Panc1 (cell line): ENCODE measurements at places on chromosomes 13 and 19. TPM values are rescaled to one million over a fixed set of nuclear protein-coding genes. Genes with fewer than 3 reads are reported as not detected.

GRCh38 chr13:35796623-35797022, 320.1 kb upstream of the MAB21L1 start:
- no peak overlapping the region for H3K4me3 ChIP-seq
- H3K27ac ChIP-seq = no peak overlapping the region
- no peak for DNase-seq
- no peaks in the 10 kb centered on the region for H3K27me3 ChIP-seq
- no peaks in the 10 kb centered on the region for H3K4me1 ChIP-seq

DNA sequence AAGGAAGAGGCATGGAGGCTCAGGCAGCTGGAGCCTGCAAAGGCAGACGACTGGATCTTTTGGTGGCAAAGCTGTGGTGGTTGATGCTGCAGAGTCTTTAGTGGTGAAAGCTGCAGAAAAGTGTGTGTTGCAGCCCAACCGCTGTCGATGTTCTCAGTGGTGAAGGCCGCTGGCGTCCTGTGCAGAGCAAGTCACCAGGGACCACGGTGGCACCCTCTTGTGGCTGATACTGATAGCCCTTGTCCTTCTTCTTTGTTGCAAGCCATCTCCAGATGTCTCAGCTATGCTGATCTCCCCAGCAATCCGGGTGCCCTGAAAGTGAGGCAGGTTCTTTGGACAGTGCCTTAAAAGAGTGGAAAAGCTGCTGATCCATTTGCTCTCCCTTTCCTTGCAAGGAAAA, 610.9 kb upstream of the PCDH9 start:
- no peak overlapping the region for H3K4me3 ChIP-seq
- H3K36me3 ChIP-seq = no peaks in the 10 kb centered on the region
- DNase-seq = no peak
- no peaks in the 10 kb centered on the region for H3K27me3 ChIP-seq
- H3K27ac ChIP-seq = no peak overlapping the region
- no peaks in the 10 kb centered on the region for H3K4me1 ChIP-seq

- peaks cover 18% of the 10 kb centered on the region; the same call in 1 of the 2 replicates for H3K4me1 ChIP-seq
- H3K4me3 ChIP-seq = peak overlapping the region; percentile 6; the same call in 1 of the 2 replicates
- peak overlapping the region; percentile 92 for H3K27ac ChIP-seq
- no peaks in the 10 kb centered on the region for H3K36me3 ChIP-seq
These were observed 2.7 kb upstream of the RAP2A start for GRCh38 chr13:97431171-97431764.

- no peak overlapping the region for H3K27ac ChIP-seq
- H3K4me1 ChIP-seq = no peaks in the 10 kb centered on the region
- no peak overlapping the region for H3K4me3 ChIP-seq
- no peak for DNase-seq
These were observed 11.3 kb downstream of the STAP2 start for GRCh38 chr19:4327252-4327876.

GRCh38 chr19:10290876-10291553, 1.3 kb downstream of the ICAM5 start:
- peaks cover 11% of the 10 kb centered on the region; the same call in 1 of the 2 replicates for H3K4me1 ChIP-seq
- H3K36me3 ChIP-seq = no peaks in the 10 kb centered on the region
- H3K4me3 ChIP-seq = peak overlapping the region; percentile 79
- no peaks in the 10 kb centered on the region for H3K27me3 ChIP-seq
- DNase-seq = no peak
- peak overlapping the region; percentile 79 for H3K27ac ChIP-seq

GRCh38 chr13:22128441-22129408, 457.9 kb downstream of the FGF9 start:
- no peaks in the 10 kb centered on the region for H3K36me3 ChIP-seq
- H3K4me1 ChIP-seq = no peaks in the 10 kb centered on the region
- no peaks in the 10 kb centered on the region for H3K27me3 ChIP-seq

- no peak for DNase-seq
- H3K4me3 ChIP-seq = no peak overlapping the region
- no peaks in the 10 kb centered on the region for H3K36me3 ChIP-seq
- H3K27me3 ChIP-seq = no peaks in the 10 kb centered on the region
- no peaks in the 10 kb centered on the region for H3K4me1 ChIP-seq
These were observed 60.7 kb downstream of the DOCK9 start for GRCh38 chr13:98917116-98917515.

- H3K27me3 ChIP-seq = no peaks in the 10 kb centered on the region
- no peaks in the 10 kb centered on the region for H3K4me1 ChIP-seq
- no peak overlapping the region for H3K4me3 ChIP-seq
- no peak overlapping the region for H3K27ac ChIP-seq
- H3K36me3 ChIP-seq = no peaks in the 10 kb centered on the region
- no peak for DNase-seq
These were observed 2792.1 kb downstream of the PCDH9 start for GRCh38 chr13:64438084-64438483.

DNA sequence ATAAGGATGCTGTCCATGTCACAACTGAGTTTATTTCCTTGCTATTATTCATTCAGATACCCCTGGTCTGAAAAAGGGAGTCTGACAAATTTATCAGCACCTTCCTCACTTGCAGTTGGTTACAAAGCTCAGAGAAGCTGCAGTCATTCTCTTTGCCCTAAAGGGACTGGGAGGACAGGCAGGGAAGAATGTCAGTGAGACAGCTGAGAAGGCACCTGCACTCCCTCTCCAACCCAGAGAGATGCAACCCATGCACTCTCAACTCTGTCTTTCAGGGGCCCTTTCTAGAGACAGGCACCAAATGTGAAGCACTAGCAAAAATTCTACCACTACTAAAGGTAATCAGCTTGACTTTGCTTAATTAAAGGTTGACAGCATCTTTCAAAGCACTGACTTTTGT, 83.3 kb downstream of the CRYL1 start:
- peaks cover 15% of the 10 kb centered on the region for H3K4me1 ChIP-seq
- no peak overlapping the region for H3K4me3 ChIP-seq
- peak overlapping the region; percentile 77 for H3K27ac ChIP-seq
- no peak for DNase-seq
- H3K36me3 ChIP-seq = no peaks in the 10 kb centered on the region

- no peaks in the 10 kb centered on the region for H3K27me3 ChIP-seq
- H3K4me1 ChIP-seq = no peaks in the 10 kb centered on the region
- H3K27ac ChIP-seq = no peak overlapping the region
- H3K36me3 ChIP-seq = no peaks in the 10 kb centered on the region
- DNase-seq = no peak
- no peak overlapping the region for H3K4me3 ChIP-seq
These were observed 85.5 kb downstream of the ELF1 start for GRCh38 chr13:40933508-40934204.

DNA sequence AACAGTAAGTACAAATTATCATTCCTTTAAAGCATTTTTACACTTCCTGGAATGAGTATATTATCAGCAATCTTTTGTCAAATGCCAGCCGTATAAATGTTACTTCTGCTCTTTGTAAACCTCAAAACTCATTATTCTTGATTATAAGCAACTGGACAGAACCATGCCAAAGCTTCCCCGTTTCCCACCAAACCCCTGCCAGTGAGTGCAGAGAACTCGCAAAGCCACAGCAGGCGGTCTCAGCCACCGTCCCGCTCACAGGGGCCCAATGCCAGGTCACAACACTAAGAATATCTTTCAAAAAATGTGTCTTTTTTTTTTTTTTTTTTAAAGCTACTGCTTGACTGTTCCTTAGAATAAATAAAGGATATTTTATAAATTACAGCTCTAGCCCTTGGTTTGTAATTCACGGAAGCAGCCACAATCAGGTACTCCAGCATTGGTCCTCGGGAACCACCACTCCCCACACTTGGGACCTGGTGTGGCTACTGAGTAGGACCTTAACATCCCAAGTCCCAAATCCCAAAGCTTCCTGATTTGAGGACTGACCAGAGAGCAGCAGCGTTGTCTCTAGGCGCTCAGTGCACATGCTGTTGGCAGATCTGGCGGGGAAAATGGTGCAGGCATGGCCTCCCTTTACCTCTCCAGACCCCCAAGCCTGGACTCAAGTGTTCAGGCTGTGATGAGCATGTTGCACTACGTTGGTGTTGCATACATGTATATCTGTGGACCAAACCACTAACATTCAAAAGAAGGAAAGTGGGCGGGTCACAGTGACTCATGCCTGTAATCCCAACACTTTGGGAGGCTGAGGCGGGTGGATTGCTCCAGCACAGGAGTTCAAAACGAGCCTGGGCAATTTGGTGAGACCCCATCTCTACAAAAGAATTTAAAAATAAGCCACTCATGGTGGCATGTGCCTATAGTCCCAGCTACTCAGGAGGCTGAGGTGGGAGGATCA, 19.0 kb downstream of the KCTD15 start:
- no peaks in the 10 kb centered on the region for H3K27me3 ChIP-seq
- H3K27ac ChIP-seq = no peak overlapping the region
- no peak overlapping the region for H3K4me3 ChIP-seq
- no peak for DNase-seq
- H3K36me3 ChIP-seq = no peaks in the 10 kb centered on the region

- H3K27me3 ChIP-seq = no peaks in the 10 kb centered on the region
- DNase-seq = no peak
- no peaks in the 10 kb centered on the region for H3K36me3 ChIP-seq
- no peak overlapping the region for H3K4me3 ChIP-seq
- H3K4me1 ChIP-seq = no peaks in the 10 kb centered on the region
These were observed 157.5 kb downstream of the RGCC start for GRCh38 chr13:41614671-41615527.

DNA sequence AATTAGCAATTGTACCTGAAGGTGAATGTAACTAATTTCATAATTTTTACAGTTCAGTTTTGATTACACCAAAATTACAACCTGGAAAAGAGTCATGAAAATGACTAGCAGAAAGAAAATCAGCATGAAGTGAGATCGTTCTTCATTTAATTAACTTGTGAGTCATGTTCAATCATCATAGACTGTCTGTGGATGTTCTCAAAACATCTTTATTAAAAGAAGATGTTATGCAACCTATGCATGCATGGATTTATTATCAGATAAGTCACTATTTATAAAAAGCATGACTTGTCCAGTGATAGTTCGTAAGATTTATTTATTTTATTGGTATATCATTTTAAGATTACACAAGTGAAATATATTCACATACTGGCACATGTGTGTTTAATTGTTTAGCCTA, 245.9 kb downstream of the ITGBL1 start:
- H3K27ac ChIP-seq = no peak overlapping the region
- H3K27me3 ChIP-seq = no peaks in the 10 kb centered on the region
- DNase-seq = no peak
- H3K36me3 ChIP-seq = no peaks in the 10 kb centered on the region

GRCh38 chr13:23799945-23800344, 89.3 kb downstream of the MIPEP start:
- no peak overlapping the region for H3K27ac ChIP-seq
- H3K27me3 ChIP-seq = no peaks in the 10 kb centered on the region
- no peaks in the 10 kb centered on the region for H3K4me1 ChIP-seq
- DNase-seq = no peak
- no peak overlapping the region for H3K4me3 ChIP-seq

DNA sequence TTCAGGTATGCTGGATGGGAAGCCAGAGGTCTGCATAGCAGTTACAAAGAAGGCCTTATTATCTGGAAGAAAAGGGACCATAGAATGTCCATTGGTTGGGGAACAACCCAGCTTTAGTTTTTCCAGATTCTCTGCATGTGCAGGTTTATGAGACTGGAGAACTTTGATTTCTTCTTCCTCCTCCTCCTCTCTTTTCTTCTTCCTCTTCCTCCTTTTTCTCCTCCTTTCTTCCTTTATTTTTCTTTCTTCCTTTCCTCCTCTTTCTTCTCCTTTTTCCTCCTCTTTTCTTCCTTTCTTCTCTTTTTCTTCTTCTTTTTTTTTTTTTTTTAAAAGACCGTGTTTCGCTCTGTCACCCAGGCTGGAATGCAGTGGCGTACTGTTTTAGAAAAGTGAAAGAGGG, 30.9 kb downstream of the EPN1 start:
- no peaks in the 10 kb centered on the region for H3K4me1 ChIP-seq
- H3K27ac ChIP-seq = no peak overlapping the region
- H3K36me3 ChIP-seq = no peaks in the 10 kb centered on the region
- DNase-seq = no peak
- H3K27me3 ChIP-seq = no peaks in the 10 kb centered on the region
- no peak overlapping the region for H3K4me3 ChIP-seq

DNA sequence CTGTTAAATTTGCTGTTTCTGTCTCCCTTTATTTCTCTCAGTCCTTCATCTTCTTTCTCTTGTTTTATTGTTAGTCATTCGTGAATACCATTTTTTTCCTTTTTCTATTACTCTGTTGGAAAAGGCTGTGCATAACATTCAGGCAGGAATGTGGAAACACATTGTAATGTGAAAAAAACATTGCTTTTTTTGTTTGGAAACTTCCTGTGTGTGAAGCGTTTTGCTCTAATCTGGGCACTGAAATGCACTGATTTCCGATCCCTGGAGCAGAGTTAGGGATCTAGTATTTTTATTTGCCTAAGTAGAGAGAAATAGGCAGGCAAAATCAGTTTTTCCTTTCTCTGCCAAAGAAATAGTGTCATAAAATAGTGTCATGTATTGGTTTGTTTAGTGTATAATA, 155.5 kb downstream of the PCCA start:
- DNase-seq = no peak
- H3K4me1 ChIP-seq = no peaks in the 10 kb centered on the region
- no peak overlapping the region for H3K27ac ChIP-seq
- no peak overlapping the region for H3K4me3 ChIP-seq

DNA sequence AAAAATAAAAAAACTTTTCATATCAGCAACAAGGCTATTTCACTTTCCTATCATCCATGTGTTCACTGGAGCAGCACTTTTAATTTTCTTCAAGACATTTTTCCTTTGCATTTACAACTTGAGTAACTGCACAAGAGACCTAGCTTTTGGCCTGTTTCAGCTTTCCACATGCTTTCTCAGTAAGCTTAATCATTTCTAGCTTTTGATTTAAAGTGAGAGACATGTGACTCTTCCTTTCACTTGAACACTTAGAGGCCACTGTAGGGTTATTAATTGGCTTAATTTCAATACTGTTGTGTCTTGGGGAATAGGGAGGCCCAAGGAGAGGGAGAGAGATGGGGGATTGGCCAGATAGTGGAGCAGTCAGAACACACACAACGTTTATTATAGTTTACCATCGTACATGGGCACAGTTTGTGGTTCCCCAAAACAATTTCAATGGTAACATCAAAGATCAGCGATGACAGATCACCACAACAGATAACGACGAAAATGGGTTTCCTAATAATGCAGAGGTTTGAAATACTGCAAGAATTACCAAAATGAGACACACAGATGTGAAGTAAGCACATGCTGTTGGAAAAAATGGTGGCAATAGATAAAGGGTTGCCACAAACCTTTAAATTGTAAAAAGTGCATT, 117.6 kb downstream of the GGACT start:
- H3K36me3 ChIP-seq = no peaks in the 10 kb centered on the region
- H3K27me3 ChIP-seq = no peaks in the 10 kb centered on the region
- no peak overlapping the region for H3K4me3 ChIP-seq
- no peak for DNase-seq

- H3K27me3 ChIP-seq = no peaks in the 10 kb centered on the region
- H3K4me1 ChIP-seq = no peaks in the 10 kb centered on the region
- H3K4me3 ChIP-seq = no peak overlapping the region
- no peak for DNase-seq
- no peaks in the 10 kb centered on the region for H3K36me3 ChIP-seq
- H3K27ac ChIP-seq = no peak overlapping the region
These were observed 28.0 kb upstream of the F7 start for GRCh38 chr13:113077566-113077952.

GRCh38 chr19:45824531-45825262, 9.6 kb upstream of the RSPH6A start:
- H3K36me3 ChIP-seq = no peaks in the 10 kb centered on the region
- no peak overlapping the region for H3K4me3 ChIP-seq
- no peaks in the 10 kb centered on the region; the same call in 1 of the 2 replicates for H3K4me1 ChIP-seq
- H3K27ac ChIP-seq = no peak overlapping the region

GRCh38 chr13:26682606-26683005, 78.0 kb downstream of the GPR12 start:
- no peak overlapping the region for H3K4me3 ChIP-seq
- H3K27me3 ChIP-seq = no peaks in the 10 kb centered on the region
- H3K36me3 ChIP-seq = no peaks in the 10 kb centered on the region
- H3K4me1 ChIP-seq = no peaks in the 10 kb centered on the region
- DNase-seq = no peak
- no peak overlapping the region for H3K27ac ChIP-seq

Gene LILRA6
- 0.08 TPM for total RNA-seq

Gene ANKRD24
- total RNA-seq = 0.26 TPM

Gene EEF1AKMT1
- total RNA-seq = 5.4 TPM

Gene ADGRE3
- total RNA-seq = not detected

Gene KRTDAP
- not detected for total RNA-seq
